CD4-positive, alpha-beta T cell treated with Interleukin-4 for 1 hour (primary cell): ENCODE measurements at places on chromosomes 13 and 19.

DNA sequence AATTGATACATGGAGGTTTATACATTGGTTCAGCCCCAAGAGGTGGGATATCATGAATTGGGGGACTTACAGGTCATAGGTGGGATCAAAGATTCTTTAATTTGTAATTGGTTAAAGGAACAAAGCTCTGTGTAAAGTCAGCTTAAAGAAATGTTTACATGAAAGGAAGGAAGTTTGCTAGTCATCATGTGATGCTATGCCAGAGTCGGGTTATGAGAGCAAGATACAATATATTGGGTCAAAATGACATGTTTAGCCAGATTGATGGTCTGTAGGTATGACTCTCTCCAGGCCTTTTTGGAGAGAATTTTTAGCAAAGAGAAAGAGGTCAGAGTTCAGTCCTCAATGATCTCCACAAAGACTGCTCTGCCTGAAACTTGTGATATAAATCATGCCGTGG lies 5.3 kb upstream of the CYSLTR2 start:
- no peak for DNase-seq

- DNase-seq: no peak
These were observed 10.6 kb upstream of the LRRC25 start for GRCh38 chr19:18408053-18408476.

- DNase-seq: no peak
These were observed 147.5 kb upstream of the OBI1 start for GRCh38 chr13:78806457-78806856.

DNA sequence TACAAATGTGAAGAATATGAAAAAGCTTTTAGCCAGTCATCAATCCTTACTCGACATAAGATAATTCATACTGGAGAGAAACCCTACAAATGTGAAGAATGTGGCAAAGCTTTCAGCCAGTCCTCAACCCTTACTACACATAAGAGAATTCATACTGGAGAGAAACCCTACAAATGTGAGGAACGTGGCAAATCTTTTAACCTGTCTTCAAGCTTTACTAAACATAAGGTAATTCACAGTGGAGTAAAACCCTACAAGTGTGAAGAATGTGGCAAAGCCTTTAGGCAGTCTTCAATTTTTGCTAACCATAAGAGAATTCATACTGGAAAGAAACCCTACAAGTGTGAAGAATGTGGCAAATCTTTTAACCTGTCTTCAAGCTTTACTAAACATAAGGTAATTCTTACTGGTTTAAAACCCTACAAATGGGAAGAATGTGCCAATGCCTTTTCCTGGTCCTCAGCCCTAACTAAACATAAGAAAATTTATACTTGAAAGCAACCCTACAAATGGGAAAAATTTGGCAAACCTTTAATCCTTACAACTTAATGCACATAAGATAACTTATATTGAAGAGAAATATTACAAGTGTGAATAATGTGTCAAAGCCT lies 74.1 kb upstream of the ZNF681 start:
- DNase-seq: no peak

DNA sequence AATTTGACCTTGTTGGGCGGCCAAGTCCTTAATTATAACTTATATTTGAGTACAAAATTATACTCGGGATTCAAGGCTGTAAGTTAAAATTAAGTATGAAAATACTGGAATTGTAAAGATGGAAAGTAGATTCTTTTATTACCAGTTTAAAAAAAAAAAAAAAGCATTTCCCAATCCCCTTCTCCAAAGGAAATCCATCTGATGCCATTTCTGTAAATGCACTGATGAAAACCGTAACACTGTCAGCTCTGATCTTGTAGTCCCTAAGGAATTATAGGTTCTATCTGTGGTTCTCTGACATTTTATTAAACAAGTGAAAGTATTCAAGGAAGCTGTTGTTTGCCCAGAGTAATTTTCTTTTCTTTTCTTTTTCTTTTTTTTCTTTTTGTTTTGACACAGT lies 41.6 kb upstream of the HNRNPA1L2 start:
- no peak for DNase-seq

DNA sequence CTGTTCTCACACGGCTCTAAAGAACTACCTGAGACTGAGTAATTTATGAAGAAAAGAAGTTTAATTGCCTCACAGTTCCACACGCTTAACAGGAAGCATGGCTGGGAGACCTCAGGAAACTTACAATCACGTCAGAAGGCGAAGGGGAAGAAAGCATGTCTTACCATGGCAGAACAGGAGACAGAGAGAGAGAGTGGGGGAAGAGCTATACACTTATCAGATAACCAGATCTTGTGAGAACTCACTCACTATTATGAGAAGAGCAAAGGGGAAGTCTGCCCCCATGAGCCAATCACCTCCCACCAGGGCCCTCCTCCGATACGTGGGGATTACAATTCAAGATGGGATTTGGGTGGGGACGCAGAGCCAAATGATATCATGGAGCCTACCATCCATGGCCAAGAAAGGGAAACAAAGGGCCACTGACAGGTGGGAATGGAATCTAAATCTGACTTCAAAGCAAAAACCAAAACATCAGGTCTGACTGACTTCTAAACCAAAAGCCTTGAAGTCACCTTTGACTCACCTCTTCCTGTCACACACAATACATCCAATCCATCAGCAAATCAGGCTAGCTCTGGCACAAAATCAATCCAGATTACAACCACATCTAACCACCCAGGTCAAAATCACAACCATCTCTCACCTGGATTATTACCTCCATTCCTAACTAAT lies 189.7 kb downstream of the ENOX1 start:
- DNase-seq: no peak

DNA sequence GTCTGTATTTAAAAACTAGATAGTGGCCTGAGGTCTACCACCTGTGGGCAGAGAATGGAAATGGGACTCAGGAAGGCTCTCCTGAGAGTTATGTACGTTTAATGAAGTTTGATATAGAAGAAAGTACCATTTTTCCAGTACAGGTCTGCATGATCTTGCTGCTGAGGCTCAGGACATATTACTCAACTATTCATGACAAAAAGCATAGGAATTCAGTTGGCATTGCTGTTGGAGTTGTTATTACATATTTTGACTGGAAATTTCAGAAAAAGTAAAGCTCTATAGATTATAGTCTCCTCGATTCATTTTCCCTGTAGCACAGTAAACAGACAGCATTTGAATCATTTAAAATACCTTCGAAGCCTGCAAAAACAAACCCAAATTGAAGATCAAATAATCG lies 469.8 kb downstream of the DCT start:
- DNase-seq: no peak

DNA sequence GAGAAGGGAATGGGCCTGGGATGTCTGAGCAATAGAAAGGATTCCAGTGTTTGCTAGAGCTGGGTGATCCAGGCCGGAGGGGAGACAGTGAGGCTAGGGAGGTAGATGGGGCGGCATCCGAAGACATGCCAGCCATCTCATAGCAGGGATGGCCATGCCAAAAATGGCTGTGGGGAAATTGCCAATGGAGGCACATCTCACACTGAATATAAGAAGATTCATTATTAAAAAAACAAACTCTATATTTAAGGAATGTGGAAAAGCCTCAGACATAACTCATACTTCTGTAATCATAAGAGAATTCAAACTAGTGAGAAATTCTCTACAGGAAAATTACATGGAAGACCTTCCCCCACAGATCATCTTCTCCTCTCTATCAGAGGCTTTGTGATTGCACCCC lies 289.2 kb downstream of the FGF9 start:
- DNase-seq: no peak

- no peak for DNase-seq
These were observed 108.6 kb downstream of the ELF1 start for GRCh38 chr13:40910324-40911050.

DNA sequence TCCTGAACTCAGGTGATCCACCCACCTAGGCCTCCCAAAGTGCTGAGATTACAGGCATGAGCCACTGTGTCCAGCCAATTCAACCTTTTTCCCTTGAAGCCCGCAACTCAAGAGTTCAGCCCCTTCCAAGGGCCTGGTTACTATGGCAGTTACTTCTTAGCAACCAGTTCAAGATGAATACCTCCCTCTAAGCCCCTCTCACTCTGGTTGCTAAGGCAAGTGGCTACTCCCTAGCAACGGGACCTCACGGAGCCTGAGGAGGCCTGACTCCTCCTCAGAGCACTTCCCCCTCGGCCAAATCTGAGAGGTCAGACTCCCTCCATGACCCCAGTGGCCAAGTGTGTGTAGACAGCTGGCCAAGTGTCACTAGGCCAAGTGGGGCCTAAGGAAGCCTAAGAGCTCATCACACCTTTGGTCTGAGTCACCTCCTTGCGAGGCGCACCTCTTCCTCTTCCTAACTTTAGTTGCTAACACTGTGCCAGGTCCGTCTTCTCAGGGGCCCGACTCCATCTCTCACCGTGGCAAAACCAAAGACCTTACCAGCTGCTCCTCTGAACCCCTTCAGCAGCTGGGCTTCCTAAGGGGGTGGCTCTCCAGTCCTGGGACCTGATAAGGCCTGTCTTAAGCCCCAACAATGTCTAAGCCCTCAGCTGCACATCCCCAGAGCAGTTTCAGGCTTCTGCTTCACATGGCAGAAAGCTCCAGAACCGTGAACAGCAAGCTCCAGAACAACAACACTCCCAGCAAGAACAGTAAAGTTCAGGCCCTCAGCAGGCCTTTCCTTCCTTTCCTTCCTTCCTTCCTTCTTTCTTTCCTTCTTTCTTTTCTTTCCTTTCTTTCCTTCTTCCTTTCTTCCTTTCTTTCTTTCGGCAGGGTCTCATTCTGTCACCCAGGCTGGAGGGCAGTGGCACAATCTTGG lies 9.6 kb downstream of the CD37 start:
- DNase-seq: no peak

- no peak for DNase-seq
These were observed 1884.3 kb upstream of the PCDH20 start for GRCh38 chr13:63299866-63300394.

- DNase-seq: no peak
These were observed 528.3 kb upstream of the ATXN8OS start for GRCh38 chr13:69579351-69579750.

- no peak for DNase-seq
These were observed 21.7 kb downstream of the BICRA start for GRCh38 chr19:47630594-47630993.

DNA sequence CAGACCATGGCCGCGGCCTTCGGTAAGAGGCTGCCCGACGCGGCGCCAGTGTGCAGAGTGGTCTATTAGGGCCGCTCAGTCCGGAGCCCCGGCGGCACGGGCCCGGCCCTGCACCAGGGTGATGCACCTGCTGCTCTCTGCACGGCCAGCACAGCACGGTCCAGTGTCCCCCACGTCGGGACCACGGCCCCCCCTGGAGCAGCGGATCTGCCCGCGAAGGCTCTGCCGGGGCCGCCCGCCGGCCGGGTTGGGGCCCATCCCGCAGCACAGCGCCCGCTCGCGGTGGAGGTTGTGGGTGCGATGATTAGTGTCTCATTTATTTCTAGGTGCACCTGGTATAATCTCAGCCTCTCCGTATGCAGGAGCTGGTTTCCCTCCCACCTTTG lies 7.9 kb downstream of the PTBP1 start:
- DNase-seq: no peak

- DNase-seq: no peak
These were observed 1.5 kb downstream of the GPC6 start for GRCh38 chr13:93227878-93228642.

GRCh38 chr19:18254546-18255503 lies 19.4 kb downstream of the IQCN start:
- no peak for DNase-seq

DNA sequence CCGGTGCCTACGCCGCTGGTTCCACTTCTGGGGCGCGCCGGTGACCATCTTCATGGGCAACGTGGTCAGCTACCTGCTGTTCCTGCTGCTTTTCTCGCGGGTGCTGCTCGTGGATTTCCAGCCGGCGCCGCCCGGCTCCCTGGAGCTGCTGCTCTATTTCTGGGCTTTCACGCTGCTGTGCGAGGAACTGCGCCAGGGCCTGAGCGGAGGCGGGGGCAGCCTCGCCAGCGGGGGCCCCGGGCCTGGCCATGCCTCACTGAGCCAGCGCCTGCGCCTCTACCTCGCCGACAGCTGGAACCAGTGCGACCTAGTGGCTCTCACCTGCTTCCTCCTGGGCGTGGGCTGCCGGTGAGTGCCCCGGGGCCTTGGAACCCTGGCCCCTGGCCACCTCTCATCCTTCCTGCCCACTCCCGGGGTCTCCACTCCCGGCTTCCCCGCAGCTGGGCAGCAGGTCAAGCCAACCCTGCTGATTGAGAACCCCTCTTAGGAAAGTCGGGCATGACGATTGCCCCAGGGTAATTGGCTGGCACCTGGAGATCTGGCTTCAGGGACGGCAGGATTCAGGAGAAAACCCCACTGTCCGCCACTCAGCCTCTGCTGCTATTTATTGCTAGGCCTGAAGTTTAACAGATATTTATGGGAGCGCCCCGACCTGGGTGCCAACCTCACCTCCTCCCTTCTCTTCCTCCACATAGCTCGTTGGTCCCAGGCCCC lies 39.1 kb downstream of the TRPM4 start:
- no peak for DNase-seq

- no peak for DNase-seq
These were observed 57.6 kb downstream of the MICU2 start for GRCh38 chr13:21546372-21546771.

DNA sequence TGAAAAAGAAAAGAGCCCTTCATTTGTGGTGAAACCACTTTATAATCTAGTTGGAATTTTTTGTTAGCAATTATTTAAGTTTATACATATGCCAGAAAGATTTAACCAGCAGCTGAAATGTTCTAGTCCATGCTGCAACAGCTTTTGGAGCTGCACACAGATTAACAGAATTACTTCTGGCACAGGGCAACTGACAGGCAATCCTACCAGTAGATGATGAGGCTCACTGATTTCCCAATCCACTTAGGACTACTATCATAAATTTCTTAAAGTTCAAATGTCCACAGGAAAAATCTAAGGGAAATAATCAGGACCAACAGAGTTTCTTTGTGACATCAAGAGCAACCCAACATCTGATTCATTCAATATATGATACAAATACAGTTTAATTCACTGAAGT lies 78.8 kb downstream of the CRYL1 start:
- no peak for DNase-seq

DNA sequence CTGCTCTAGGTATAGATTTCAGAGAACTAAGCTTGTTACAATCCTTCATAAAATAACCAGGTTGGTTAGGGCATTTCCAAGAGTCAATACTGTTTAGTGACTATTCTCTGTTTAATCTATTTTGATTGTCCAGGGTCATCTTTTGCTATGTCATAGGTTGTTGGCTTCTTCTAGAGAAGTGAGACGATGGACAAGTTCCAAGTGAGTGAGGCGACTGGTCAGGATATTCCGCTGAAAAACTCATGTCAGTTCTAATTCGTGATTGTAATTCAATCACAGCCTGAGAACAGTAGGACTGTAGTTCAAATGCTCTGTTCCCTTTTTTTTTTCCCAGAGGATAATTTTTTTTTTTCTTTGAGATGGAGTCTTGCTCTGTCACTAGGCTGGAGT lies 15.8 kb upstream of the ALOX5AP start:
- DNase-seq: no peak

DNA sequence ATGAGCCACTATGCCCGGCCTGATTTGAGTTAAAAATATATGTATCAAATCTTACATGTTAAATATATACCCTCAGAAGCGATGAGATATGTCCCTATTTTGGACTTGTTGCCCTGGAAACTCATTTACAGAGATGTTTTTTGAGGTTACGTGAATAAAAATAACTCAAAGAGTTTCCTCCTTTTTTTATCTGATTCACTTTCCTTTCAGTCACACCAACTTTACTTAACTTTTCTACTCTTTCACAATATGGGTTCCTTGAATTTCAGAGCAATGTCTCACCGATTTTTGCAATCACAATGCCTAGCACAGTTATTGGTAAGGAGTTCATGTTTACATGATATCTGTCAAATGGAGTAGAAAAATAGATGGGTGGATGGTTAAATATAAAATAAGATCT lies 2.3 kb downstream of the OR7C2 start:
- DNase-seq: no peak
